ENCODE measurements at places on chromosomes 12 and 14. TPM values are rescaled to one million over a fixed set of nuclear protein-coding genes. Genes with fewer than 3 reads are reported as not detected.

SERPINA9 gene
- not detected for total RNA-seq

GNPTAB gene
- total RNA-seq: 32.3 TPM

GALNT9 gene
- not detected for total RNA-seq

GLT8D2 gene
- total RNA-seq: 32.9 TPM

PTPRB gene
- total RNA-seq: 28.4 TPM

OR4N2 gene
- total RNA-seq: not detected

CLEC1A gene
- total RNA-seq: 19.4 TPM

KERA gene
- total RNA-seq: not detected

WSCD2 gene
- total RNA-seq: 20.2 TPM

PTGER2 gene
- 14.4 TPM for total RNA-seq

NRL gene
- 5.5 TPM for total RNA-seq

KCNK10 gene
- not detected for total RNA-seq

WIF1 gene
- total RNA-seq: not detected

RNASE3 gene
- 0.63 TPM for total RNA-seq

NAV3 gene
- total RNA-seq: 32.0 TPM

NXPH4 gene
- 4.2 TPM for total RNA-seq

FGD4 gene
- 78.3 TPM for total RNA-seq

NTN4 gene
- total RNA-seq: 50.6 TPM

KDM5A gene
- 67.3 TPM for total RNA-seq

SYNDIG1L gene
- total RNA-seq: not detected

KLRC3 gene
- total RNA-seq: not detected

HOXC4 gene
- 2.9 TPM for total RNA-seq

FBLN5 gene
- 109 TPM for total RNA-seq

ANKRD9 gene
- total RNA-seq: 14.9 TPM

SELPLG gene
- total RNA-seq: 15.1 TPM

MARCHF9 gene
- 4.2 TPM for total RNA-seq

ANKS1B gene
- 14.0 TPM for total RNA-seq

IL26 gene
- not detected for total RNA-seq

CLEC2D gene
- total RNA-seq: 9.6 TPM

SLC17A8 gene
- not detected for total RNA-seq

TMCC3 gene
- total RNA-seq: 9.0 TPM

FGF6 gene
- total RNA-seq: not detected

HECTD1 gene
- 225 TPM for total RNA-seq

PLEKHD1 gene
- total RNA-seq: not detected

TMTC1 gene
- 129 TPM for total RNA-seq

C12orf54 gene
- total RNA-seq: not detected

RERGL gene
- total RNA-seq: 7.7 TPM

C2CD5 gene
- 63.8 TPM for total RNA-seq

PPFIA2 gene
- total RNA-seq: 18.3 TPM

OTUB2 gene
- total RNA-seq: not detected

ACRBP gene
- total RNA-seq: 2.4 TPM

TCL1A gene
- not detected for total RNA-seq

NID2 gene
- 90.0 TPM for total RNA-seq

NCKAP5L gene
- 42.1 TPM for total RNA-seq
